ENCODE measurements at places on chromosomes 12 and 14. TPM values are rescaled to one million over a fixed set of nuclear protein-coding genes. Genes with fewer than 3 reads are reported as not detected.

DNA sequence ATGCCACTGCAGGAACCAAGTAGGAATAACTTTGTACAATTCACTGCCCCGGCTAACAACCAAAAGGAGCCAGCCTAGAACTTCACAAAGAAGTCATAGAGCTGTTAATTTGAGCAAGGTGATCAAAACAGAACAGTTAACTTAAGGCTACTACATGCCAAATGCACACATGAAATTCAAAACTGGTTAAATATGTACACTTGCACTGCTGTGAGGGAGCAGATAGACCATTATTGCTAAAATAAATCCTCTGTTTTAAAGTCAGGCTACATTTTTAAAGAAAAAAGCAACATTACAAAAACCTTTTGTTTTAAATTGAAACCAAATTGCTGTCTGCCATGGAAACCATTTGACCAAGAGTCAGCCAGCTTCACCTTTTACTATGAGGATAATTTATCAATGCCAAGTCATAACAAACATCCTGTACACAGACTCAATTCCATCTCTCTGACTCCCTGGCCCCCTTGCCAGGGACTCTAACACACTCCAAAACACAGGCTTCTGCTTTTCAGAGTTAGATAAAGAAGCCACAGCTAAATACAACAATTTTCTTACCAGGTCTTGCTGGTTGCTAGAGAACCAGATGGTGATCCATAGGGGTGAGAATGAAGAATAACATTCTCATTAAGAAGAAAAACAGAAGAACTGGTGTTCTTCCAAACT is 84.0 kb downstream of the LRP6 start:
- DNase-seq, result no peak

- DNase-seq, result no peak
Measured at GRCh38 chr14:85471156-85471555, 58.8 kb upstream of the FLRT2 start.

DNA sequence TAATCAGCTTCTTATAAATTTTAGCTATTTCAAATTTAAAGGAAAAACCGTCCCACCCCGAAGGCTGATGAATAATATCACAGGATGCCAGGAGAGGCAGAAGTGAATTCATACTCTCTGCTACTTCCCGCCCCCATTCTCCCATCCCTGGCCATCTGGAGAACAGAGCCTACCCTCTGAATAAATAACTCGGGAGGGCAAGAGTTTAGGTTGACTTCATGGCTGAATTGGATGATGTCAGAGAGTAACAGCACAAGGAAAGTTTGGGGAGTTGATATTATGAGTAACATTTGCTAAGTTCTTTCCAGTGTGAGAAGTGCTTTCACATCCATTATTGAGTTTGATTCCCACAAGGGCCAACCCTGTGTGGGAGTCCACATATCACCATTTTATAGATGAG is 241.6 kb downstream of the EGLN3 start:
- no peak for DNase-seq

DNA sequence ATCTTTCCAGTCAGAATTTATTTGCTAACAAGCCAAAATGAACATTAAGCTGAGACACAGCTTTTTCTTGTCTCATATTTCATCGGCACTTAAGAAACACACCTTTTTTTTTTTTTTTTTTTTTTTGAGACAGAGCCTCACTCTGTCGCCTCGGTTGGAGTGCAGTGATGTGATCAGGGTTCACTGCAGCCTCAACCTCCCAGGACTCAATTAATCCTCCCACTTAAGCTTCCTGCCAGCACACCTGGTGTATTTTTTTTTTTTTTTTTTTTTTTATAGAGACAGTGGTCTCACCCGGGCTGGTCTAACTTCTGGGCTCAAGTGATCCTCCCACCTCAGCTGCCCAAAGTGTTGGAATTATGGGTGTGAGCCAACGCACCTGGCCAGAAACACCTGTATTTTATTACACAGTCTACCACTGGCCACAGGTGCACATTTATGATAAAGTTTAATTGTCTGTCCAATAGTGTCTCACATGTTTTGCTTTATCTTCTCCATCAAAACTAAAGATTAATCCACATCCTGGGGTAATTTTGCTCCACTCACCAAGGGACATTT is 62.7 kb downstream of the C2CD5 start:
- no peak for DNase-seq

GRCh38 chr12:52598966-52599365 is 2.3 kb downstream of the KRT72 start:
- DNase-seq, result no peak

DNA sequence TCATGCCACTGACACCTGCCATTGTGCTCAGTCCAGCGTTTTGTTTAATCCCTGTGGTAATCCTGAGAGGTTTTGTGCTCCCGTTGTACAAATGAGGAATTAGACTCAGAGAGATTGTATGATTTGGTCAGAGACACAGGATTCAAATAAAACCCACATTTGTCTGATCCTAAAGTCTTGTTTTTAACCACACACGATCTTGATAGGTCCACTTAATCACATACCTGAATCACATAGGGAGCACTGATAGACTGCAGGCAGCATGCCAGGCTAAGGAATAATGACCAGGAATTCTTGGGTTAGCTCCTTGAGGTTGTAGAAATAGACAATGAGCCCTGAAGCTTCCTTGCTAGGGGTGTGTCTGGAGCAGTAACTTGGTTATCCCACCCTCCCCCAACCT is 202.6 kb upstream of the RGS6 start:
- DNase-seq, result no peak

GRCh38 chr12:30484658-30485057 is 211.0 kb downstream of the IPO8 start:
- DNase-seq, result no peak

- DNase-seq, result no peak
Measured at GRCh38 chr12:76874491-76875190, 4.2 kb downstream of the CSRP2 start.

DNA sequence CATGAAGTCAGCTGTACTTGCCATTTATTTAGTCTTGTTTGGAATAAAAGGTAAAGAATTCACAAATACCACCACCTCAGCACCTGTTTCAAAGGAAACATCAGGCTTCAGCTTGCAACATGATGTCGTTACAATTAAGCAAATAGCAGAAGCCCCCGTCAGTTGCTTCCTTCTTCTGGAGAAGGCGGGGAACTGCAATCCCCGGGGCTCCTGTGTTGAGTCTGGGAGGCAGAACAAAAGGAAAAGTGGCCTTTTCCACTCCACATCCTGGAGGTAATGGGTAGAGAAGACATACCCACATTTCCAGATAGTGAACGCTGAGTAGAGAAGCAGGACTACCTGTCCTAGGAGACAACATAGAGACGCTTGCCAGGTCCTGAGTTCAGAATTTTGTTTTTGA is 92.8 kb downstream of the DNAH10 start:
- no peak for DNase-seq

GRCh38 chr12:56998981-56999380 is 7.4 kb downstream of the ZBTB39 start:
- no peak for DNase-seq

DNA sequence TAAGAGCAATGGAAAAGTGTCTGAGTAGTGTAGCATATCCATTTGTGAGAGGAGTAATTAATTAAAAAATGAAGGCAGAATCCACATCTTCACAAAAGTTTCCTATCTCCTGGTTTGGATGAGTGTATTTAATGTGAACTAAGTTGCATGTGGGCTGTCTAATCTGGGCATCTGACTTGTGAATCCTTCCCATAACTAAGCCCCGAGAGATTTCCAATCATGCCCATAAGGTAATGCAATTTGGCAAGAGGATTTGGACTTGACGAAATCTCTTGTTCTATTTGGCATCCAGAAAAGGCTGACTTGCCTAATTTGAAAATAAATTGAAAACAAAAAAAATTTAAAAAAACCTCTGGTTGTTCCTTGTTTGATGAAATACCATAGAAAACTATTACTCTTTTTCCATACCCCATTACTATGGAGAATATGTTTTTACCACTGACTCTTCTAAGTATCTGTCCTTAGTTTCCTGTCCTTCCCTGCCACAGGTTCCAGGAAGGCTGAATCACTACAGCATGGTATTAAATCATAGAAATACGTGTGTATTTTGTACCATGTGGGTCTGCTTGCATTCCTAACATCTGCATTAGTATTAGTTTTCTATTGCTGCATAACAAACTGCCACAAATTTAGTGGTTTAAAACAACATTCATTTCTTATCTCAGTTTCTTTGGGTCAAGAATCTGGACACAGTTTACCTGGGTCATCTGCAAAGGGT is 48.4 kb downstream of the ETV6 start:
- no peak for DNase-seq

DNA sequence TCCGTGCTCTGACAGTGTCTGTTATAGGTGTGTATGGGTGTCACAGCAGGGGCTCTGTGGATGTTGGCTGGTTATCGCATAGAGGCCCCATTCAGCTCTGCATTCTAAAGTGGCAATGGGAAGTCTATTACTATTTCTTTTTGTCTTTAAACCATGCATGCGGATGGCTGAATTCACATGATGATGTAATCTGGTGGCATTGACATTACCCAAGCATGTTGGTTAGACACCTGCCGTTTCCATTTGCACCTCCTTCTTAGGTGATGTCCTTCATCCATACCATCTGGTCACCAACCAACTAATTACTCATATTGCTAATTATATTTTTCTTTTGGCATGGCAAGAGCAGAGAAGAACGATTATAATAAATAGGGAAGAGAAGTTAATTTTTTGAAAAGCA is 270.8 kb upstream of the RGS6 start:
- DNase-seq, result no peak

DNA sequence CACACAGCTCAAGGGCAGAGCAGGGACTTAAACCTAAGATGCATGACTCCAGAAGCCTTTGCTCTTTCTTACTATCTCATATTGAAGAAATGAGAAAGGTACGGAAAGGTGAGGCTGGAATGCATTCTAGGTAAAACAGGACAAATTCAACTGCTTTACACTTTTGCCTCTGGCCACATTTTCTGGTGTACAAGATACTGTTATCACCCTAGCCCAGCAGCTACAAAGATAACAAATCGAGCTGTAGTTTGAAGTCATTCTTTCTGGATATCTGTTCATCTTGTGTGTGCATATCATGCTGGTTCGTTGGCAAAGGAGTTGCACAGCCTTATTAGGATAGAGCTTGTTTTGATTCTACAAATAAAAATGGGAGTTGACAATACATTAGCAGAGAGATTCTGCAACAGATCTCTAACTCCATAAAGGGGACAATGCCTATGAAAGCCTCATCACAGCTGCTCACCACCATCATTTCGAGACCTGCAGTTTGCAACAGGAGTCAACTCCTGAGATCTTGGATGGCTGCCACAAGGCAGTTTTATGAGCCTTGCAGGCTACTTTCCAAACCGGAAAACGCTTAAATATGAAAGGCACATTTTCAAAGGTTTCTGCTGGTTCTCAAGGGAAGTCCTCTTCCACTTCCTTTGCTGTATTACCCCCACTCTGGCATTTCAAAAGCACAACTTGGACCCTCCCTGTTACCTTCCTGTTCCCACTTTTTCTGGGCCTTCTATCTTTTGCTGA is 64.9 kb downstream of the STXBP6 start:
- no peak for DNase-seq

- no peak for DNase-seq
Measured at GRCh38 chr12:13835652-13836051, 145.8 kb downstream of the GRIN2B start.

- DNase-seq, result no peak
Measured at GRCh38 chr12:4106621-4107020, 166.9 kb upstream of the CCND2 start.

GRCh38 chr12:51122844-51123243 is 39.4 kb upstream of the CSRNP2 start:
- no peak for DNase-seq

DNA sequence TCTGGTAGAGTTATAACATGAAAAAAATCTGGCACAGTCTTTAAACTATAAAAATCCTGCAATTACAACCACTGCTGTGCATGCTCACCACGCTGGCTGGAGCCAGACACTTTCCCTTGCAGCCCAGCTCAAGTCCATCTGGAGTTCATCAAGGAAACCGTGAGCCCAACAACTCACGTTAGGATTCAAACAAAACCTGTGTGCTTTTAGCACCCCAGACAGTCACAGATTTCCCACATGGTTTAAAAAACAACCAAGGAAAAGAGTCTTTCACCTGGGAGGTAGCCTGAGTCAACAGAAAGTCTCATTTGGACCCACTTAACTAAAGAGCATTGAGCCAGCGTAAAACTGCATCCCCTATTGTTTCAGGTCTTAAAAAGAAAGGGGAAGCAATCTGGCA is 4.7 kb downstream of the LRIG3 start:
- DNase-seq, result no peak

DNA sequence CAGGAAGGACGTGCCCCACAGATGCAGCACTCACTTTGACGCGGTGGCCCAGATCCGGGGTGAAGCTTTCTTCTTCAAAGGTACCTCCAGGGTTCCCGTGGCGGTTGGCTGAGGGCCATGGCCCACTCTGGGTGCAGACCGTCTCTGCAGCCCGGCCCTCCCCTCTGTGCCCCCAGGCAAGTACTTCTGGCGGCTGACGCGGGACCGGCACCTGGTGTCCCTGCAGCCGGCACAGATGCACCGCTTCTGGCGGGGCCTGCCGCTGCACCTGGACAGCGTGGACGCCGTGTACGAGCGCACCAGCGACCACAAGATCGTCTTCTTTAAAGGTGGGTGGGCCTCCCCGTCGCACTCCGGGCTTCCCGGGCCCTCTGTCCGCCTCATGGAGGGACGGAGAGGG is 16.9 kb downstream of the MMP17 start:
- DNase-seq, result no peak

- DNase-seq, result peak; percentile 76
Measured at GRCh38 chr12:53230108-53230845, 1.7 kb downstream of the RARG start.

DNA sequence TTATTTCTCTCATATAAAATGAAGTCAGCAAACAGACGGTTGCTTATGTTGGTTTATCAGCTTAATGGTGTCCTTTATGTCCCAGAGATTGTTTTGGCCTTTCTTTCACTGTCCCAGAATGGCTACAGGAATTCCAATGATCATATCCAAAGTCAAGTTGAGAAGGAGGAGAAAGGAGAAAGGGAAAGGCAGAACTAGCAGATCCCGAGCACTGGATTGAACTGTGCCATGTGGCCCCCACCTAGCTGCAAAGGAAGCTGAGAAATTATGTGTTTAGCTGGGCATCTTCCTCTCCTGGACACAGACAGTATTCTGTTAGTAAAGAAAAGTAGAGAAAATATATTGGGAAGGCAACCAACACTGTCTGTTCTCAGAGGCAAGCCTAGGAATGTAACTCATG is 90.7 kb upstream of the ANO4 start:
- no peak for DNase-seq

GRCh38 chr14:75553157-75553556 is 25.3 kb upstream of the FLVCR2 start:
- no peak for DNase-seq

The HEBP1 gene
- total RNA-seq, result 73.6 TPM

The SLC39A5 gene
- not detected for total RNA-seq

The KRT71 gene
- total RNA-seq, result not detected

The PTGR2 gene
- 8.7 TPM for total RNA-seq

The MYO1H gene
- total RNA-seq, result not detected

The DHH gene
- 3.6 TPM for total RNA-seq

The LTBP2 gene
- 209 TPM for total RNA-seq

The ACRBP gene
- 1.8 TPM for total RNA-seq

The KRT72 gene
- not detected for total RNA-seq

The NDUFA9 gene
- 47.9 TPM for total RNA-seq
